Hepatocyte (in vitro differentiated cells): ENCODE measurements at places on chromosomes 4 and X.
A peak's percentile ranks its signal among the peaks of the same experiment; 100 is the strongest.

DNA sequence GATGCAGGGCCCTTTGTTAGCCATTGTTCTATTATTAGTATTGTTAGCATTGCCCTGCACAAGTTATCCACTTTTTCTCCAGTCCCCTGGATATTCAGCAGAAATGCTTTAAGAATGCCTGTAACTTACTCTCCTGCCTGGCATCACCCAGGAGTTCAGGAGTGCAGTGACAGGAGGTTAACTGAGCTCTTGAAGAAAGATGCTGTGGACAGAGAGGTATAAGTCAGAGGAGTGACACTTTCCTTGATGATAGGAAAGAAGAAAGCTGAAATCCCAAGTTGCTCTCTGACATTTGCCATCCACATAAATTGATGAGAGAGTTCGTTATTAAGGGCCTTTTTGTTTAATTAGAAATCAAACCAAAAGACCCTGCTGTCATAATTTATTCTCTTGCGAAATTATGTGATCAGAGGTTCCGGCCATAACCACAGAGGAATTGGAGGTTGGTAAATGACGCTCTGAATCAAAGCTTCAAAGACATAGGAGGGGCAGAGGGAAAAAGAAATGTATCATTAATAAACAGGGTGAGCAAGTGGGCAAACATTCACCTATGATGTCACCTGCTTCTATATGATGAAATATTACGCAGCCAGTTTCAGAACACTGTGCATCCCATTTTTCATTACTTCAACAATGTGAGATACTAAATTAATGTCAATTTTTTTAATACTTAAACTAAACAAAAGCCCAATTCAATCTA lies 230.2 kb upstream of the JADE1 start:
- no peak for DNase-seq

GRCh38 chrX:8345473-8345872 lies 119.2 kb upstream of the VCX3B start:
- DNase-seq: no peak

- peak; percentile 7 for DNase-seq
These were observed 213.7 kb downstream of the FSTL5 start for GRCh38 chr4:161949946-161950725.

DNA sequence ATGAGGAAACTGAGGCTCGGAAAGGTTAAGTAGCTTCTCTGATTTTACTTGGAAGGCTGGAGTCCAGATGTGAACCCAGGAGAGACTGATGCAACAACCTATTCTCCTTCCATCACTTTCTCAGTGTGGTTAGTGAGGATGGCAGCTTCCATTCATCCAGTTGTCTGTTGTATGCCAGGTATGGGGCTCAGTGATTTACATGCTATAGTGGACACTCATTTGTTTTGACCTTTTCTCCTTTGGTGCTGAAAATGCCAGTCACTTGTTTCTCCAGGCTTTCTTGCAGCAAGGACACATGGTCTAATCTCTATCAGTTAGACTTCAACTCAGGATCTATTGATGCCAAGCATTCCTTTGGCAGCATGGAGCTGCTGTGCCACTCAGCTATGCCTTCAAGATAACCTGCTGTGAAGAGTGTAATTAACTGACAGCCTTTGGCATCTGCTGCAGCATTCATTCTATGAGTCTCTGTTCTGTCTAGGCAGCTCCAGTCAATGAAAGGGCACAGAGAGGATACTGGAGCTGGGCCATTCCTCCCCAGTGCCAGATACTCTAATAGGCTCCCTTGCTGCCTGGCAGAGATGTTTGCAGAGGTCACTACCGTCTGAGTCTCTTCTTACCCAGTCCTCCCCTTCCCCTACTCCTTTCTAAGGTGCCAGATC lies 11.0 kb upstream of the CWH43 start:
- DNase-seq: no peak

- DNase-seq: peak; percentile 58
These were observed 442 bp downstream of the NDUFB11 start for GRCh38 chrX:47143894-47144625.

DNA sequence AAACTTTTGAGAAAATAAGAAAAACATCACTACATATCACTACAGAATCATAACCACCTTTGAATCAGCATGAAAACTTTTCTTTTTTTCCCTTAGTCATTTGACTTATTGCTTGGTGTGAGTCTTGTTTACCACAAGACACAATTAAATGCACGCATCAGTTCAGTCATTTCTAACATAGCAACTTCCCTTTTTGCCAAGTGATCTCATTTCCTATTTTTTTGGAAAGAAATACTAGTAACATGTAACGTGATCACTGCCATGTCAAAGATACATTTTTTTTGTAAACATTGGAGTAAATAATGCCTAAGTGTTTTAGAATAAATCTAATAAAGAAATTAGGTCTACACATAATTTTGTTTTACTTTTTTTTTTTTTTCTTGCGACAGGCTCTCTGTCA lies 5.1 kb upstream of the CXCL8 start:
- no peak for DNase-seq

GRCh38 chr4:152965611-152966010 lies 29.5 kb downstream of the FHDC1 start:
- DNase-seq: no peak

DNA sequence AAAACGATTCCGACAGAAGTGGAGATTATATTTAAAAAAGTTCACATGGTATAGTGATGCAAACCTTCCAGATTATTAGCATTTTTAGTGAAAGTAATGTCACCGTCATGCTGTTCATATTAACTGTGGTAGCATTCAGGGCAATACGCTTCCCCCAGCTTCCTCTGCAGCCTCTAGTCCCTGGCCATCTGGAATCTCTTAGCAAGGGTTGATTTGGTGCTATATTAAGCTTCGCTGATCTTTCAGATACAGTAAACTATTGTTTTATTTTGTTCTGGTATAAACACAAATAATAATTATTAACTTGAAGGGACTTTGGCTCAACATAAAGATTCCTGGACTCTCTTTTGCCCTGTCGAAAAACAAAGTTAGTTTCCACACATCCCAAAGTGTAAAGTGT lies 1080.5 kb upstream of the TENM3 start:
- no peak for DNase-seq

DNA sequence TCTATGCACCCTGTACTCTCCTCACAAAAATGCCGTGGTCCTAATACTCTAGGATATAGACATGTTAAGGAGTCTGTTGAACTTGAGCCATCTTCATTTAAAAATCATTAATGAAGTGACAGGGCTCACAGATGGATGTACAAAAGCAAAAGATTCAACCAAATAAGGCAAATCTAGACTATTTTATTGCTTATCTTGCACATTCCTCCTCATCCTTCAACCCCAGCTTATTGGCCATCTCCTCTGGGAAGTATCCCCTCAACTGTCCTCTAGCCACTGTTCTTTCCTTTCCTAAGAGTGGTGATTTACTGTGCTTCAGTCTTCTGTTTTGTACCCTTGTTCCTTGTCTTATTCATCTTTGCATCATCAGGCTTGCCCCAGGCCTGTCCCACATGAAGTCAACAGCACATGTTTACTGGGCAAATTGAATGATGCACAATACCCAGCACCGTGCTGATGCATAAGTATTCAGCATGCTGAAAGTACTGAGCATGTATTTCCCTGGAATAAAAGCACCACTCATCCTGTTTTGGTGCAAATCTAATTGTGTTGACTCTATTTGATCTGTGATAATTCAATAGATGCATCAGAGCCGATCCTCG lies 287.3 kb upstream of the CLNK start:
- DNase-seq: no peak

- DNase-seq: no peak
These were observed 21.2 kb upstream of the ANTXR2 start for GRCh38 chr4:80094191-80094590.

GRCh38 chr4:97477974-97478373 lies 665.3 kb downstream of the STPG2 start:
- no peak for DNase-seq

DNA sequence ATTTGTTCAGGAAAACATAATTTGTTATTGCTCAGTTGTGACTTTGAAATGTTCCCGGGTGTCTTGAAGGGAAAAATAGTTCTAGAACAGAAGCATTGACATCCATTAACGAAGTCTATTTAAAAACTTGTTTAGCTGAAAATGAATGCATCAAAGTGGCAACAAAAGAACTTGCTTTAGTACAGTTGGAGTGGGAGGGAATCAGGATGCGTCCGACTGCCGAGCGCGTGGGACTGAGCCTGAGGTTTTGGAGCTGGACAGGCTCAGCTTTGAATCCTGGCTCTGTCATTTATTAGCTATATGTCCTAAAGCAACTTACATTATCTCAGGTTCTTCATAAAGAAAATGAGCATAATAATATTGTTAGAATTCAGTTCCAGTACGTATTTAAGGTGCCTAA lies 9.0 kb upstream of the ERVMER34-1 start:
- DNase-seq: no peak

DNA sequence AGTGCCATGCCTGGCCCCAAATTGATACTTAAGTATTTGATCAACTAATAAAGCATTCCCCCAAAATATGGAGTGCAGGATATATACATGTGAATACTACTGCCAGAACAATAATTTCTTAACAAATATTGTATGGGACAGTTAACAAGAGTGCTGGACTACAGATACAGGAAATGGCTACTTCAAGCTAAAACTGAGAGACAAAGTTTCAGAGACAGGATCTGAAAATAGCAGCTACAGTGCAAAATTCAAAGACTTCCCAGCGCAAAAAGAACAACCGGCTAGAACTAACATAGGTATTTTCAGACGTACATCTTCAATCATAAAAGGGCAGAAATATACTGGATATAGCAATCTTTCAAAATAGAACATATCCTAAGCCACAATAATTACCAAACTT lies 6.3 kb downstream of the ATRX start:
- DNase-seq: no peak

GRCh38 chr4:76197031-76197743 lies 16.4 kb downstream of the SCARB2 start:
- DNase-seq: no peak

DNA sequence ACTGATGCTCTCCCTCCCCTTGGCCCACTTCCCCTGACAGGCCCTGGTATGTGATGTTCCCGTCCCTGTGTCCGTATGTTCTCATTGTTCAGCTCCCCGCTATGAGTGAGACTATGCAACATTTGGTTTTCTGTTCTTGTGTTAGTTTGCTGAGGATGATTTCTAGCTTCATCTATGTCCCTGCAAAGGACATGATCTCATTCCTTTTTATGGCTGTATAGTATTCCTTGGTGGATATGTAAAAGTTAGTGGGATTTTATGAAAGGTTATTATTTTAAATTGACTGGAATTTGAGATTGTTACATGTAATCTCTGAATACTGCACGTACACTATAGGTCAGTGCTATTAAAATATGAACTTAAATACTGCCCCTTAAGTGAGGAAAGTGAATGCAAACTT lies 184.0 kb downstream of the WDFY3 start:
- DNase-seq: no peak

DNA sequence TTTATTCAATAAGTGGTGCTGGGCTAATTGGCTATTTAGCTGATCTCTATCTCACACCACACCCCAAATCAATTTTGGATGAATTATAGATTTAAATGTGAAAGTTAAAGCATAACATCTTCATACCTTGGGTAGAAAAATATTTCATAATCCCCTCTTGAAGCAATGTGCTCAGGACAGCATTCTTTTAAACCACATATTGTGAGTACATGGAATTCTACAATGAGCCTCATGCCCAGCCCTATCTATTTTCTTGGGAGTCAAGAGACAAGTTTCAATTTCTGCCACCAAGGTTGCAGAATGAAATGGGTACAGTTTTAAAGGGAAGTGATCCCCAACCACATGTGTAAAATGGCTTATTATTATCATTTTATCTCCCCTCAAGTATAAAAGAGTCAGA lies 30.6 kb upstream of the GPRIN3 start:
- no peak for DNase-seq

GRCh38 chrX:75986976-75987375 lies 185.9 kb upstream of the PBDC1 start:
- no peak for DNase-seq

DNA sequence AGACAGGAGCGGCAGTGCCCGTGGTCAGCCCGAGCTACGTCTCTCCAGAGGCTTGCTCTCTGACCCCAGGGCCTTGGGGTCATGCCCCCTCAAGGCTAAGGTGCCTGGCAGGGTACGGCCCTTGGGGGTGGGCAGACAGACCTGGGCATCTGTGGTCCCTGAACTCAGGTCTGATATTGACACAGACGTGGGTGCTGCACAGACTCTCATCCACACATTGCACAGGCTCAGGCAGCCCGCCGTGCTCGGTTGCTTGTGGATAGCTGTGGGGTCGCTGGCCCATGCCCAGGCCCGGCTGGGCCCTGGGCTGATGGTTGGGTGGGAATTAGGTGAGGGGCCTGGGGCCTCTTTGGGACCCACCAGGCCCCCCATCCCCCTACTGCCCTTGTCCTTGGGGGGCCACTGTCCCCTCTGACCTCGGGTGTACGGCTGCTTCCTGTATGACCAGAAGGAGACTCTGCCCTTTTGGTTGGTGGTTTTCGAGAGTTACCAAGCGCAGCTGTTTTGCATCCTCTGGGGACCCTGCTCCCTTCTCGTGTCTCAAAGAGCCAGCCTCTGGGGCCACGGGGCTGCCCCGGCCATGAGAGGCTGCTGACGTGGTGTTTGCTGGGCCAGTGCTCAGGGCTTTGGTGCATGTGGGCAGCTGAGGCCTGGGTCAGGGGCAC lies 10.1 kb downstream of the FGFRL1 start:
- DNase-seq: no peak

DNA sequence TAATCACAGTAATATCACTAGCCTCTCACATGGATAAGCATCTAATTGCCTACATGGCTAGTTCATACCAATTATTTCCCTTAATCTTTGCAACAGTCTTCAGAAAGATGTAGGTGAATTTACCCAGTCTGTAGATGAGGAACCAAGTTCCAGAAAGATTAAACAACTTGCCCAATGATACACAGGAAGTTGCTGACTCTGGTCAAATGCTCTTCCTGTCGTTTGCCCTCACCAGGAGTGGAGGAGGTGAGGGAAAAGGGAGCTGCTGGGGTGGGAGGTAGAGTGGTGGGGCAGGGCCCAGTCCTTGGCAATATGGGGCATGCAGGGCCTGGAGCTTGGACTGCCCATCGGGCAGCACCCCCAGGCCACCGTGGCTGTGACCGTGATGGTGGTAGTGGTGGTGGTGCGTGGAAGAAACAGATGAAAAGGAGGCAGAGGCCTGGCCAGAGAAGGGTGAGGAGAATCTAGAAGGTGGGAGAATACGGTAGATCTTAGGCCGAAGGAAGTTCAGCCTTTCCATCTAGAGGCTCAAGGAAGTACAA lies 2.3 kb upstream of the KDM5C start:
- no peak for DNase-seq

DNA sequence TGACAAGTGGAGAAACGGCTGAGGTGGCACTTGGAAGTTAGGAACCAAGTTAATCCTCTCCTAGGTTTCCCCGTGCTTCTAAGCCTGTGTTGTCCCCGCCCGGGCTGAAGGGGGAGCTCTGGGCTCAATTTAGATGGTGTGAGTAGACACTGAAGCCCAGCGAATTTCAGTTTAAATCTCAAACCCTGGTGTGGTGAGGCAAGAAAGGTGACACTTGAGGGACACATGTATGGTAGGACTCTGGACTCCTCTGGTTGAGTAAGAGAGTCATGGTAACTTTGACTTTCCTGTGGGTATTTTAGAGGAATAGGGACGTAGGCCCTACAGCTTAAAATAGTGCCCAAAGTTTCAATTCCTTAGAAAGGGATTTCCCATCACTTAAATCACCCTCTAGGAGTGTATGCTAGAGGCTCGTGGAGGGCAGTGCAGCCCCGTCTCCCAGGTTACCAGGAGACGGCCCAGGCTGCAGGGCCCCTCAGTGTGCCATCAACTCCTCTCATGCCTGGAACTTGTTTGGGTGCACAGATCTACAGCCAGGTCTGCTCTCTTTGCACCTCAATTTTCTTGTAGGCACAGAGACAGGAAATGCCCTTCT lies 24.0 kb downstream of the HAND2 start:
- DNase-seq: peak; percentile 61
